Stimulated activated CD4-positive, alpha-beta T cell treated with anti-CD3 and anti-CD28 coated beads, Interleukin-15, amount 100 ng/mL, for 1 hour (primary cell): ENCODE measurements at places on chromosomes 1 and 21.

DNA sequence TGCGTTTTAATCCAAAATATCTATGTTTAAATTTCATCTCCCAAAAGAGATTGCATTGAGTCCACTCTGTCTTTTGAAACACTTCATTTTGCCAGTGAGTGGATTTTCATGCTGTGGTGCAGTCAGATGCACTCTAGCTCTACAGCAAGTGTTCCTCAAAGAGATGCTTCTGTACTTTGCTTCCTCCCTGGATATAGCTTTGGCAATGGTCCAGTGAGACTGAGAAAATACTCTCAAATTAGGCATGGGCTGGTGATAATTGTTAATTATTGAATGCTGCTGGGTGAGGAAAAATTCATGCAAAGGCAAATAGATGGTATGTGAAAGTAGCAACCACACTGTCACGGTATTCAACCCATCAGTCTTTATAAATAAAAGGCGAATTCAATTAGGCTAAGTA is 396.9 kb downstream of the ADGRL2 start:
- no peak for DNase-seq

DNA sequence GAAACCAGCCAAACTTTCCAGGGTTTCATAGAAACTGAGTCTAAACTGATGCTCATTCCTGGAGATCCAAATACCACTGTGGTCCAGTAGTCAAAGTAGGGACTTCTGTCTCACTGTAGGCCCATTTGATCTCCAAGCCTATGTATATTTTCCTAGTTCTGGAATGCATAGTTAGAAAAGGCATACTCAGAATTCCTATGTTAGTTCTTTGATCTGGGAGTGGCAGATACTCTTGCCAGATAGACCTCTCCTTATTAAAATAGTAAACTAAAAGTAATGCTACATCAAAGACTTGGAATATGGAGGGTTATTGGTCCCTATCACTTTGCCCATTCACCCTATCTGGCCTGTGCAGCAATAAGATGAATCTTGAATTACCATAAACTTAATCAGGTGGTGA is 10.4 kb upstream of the SGIP1 start:
- DNase-seq: no peak

- no peak for DNase-seq
Measured at GRCh38 chr1:205669341-205670149, 10.8 kb downstream of the SLC45A3 start.

GRCh38 chr1:205922314-205922713 is 20.9 kb downstream of the SLC26A9 start:
- no peak for DNase-seq

GRCh38 chr1:8351693-8352470 is 34.0 kb downstream of the SLC45A1 start:
- no peak for DNase-seq

GRCh38 chr1:143727263-143727662 is 244.5 kb downstream of the FAM72C start:
- no peak for DNase-seq

DNA sequence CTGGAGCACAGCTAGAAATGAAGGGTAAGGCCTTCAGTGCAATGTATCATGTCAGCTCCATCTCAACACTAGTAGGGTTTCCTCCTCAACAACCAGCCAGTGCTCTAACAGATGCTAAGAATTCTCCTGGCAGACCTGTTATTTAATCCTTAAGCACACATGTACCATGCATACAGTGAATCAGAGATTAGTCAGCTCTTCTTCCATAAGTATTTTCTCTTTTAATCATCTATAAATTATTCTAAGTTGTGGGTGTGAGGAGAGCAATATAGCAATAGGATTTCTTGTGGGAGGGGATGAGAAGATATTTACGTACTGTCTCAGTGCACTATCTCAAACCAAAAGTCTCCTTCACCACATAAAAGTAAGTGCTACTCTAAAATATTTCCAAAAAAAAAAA is 95.3 kb downstream of the COP1 start:
- DNase-seq: no peak

DNA sequence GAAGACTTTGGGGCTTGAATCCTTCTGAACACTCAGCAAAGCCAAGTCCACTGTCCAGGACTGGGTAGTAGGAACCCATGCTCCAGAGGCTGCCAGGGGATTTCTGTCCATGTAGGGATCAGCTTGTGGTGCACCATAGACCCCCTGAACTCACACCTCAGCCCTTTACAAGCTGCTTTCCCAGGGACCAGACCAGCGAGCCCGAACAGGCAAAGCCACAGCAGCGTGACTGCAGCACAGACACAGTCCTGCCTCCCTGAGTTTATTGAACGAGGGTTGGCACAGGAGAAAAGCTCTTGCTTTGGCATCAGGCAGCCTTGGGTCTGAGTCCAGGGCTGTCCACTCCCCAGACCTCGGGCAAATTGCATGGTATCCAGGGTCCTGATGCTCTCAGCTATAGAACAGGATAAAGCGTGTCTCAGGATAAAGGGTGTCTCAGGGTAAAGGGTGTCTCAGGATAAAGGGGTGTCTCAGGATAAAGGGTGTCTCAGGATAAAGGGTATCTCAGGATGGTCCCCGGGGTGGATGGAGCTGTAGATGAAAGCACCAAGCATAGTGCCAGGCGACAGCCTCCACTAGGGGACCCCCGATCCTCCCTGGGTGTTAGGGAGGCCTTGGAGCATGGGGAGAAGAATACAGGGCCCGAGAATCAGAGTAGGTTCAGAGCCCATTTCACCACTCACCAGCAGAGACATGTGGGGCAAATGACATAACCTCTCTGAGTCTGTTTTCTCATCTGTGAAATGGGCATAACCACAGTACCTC is 648.8 kb downstream of the NPHP4 start:
- no peak for DNase-seq

DNA sequence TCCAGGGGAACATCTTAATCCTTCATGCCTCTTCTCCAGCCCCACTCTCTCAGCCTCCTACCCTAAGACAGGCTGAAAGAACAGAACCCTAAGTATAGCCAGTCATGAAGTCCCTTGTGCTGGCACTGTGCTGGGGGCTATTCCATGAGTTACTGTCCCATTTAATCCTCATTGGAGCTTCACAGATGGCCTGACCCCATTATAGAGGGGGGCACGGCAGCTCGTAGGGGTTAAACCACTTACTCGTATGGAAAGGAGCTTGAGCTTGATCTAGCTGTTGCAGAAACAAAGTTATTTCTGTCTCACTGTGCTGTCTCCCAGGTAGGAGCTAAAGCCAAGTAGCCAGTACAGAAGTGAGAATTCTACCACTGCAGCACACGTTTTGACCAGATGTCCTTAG is 203.2 kb upstream of the COA6 start:
- no peak for DNase-seq

- DNase-seq: no peak
Measured at GRCh38 chr1:155649676-155650075, 38.9 kb downstream of the YY1AP1 start.

- no peak for DNase-seq
Measured at GRCh38 chr1:191984856-191985255, 173.4 kb upstream of the RGS18 start.

DNA sequence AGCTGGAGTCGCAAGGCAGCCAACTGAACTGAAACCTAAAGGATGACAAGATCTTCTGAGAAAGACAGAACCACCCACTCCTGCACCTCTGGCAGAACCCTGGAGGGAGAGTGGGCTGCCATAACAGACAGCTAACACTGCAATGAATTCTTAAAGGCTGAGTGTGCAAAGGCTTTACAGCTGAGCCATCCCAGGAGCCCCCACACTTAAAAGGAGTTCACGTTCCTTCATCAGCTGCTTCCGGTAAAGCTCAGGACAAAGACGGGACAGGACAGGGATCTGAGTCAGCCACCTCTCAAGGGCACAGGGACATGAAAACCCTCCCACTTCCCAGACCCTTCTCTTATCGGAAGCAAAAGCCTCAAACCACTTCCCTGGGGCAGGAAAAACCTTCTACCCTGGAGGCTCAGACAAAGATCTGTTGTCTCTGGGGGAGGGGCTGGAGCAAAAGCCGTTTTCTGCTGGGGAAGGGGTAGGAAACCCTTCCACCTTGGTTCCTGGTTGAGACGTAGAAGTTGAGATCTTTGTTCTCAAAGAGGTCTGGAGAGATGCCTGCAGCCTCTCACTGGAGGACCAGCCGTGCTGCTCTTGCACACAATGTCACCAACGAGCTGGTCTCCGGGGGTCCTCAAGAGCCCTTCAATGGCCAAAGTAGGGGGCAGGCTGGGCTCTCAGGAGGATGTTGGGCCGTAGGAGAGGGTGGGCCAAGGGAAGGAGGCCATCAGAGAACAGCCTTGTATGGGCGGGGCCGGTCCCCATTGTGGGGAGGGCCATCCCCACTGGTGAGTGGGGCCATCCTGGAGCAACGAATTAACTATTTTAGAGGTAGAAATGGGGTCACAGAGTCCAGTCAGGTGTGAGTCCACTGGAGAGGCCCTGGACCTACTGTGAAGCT is 452.4 kb downstream of the PTPRU start:
- DNase-seq: no peak

GRCh38 chr1:115099693-115100050 is 10.4 kb upstream of the TSPAN2 start:
- DNase-seq: no peak

DNA sequence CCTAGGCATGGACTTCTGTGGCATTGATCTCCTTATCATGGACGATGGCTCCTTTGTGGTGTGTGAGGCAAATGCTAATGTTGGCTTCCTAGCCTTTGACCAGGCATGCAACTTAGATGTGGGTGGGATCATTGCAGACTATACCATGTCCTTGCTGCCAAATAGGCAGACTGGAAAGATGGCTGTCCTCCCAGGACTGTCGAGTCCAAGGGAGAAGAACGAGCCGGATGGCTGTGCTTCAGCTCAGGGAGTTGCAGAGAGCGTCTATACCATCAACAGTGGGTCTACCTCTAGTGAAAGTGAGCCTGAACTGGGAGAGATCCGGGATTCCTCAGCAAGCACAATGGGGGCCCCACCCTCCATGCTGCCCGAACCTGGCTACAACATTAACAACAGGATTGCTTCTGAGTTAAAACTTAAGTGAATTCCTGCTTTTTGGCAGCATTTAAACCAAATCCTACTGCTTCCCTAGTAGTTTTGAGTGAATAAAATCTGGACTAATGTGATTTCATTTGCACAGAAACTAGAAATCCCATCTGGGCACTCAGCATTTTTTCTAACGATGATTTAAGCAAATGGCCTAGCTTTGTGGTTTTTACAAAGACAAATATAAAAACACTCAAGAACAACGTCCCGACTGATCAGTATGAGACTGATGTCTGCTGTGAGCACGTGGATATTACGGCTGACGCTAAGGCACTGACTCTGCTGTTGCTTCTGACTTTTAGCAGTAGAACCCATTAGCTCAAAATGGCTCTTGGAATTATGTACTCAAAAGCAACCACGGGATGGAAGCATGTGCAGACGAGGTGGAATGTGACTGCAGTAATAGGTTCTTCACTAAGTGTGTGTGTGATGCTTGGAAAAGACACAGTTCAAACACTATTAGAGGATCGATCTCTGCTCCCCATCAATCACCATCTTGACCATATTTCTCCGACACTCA is 34.2 kb downstream of the RIMKLA start:
- no peak for DNase-seq

DNA sequence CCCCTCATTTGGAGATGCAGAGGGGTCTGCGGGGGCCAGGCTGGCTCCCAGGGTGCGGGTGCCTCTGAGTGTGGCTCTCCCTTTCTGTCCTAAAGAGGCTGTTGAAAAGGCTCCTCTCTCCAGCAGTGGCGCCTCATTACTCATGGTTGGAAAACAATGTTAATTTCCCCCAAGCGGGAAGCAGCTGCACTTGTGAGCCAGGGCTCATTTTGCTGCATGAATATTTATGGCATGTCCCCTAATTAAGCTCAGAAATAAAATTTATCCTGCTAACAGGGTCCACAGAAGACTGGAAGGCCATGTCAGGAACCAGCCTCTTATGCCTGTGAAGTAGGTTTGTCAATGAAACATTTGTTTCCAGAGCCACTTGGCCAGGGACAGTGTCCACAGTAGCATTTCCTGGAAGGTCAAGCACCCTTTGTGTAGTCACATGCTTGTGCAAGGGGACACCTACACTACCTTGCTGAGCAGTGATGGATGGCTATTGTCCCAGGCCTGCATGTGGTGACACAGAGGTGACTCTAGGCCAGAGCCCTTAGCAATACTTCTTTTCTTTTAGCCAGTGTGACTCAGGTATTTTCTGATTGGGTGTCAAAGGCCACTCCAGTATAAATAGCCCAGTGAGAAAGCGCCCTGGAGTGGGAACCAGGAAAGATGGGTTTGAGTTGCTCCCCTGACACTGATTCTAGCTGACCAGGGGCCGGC is 259.0 kb downstream of the FOXD2 start:
- no peak for DNase-seq

DNA sequence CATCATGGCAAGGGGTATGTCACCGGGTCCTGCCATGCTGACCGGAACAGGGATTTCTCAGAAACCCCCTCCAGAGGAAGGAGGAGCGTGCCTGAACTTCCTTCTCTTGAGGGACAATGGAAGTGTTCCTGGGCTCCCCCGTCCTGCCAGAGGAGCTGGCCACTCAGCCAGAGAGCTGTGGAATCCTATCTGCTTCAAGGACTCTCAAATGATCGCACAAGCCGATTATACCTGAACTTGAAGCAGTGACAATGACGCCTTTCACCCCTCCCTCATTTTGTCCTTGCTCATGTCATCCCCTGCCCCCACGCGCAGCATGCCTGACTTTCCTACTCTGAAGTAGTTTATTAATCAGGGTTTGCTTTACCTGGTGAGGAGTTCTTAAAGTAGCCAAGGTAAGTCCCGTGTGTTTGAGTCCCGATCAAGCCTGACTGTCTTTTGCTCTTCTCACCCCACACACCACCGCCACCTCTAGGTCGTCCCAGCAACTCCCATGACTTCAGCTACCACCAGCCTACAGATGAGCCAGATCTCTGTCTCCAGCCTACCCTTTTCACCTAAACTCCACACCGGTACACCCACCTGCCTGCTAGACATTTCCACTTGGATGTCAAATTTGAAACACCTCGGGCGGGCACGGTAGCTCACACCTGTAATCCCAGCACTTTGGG is 25.0 kb upstream of the PRELP start:
- no peak for DNase-seq

GRCh38 chr1:215094381-215094780 is 11.8 kb downstream of the KCNK2 start:
- no peak for DNase-seq

GRCh38 chr1:194042736-194043135 is 856.3 kb upstream of the B3GALT2 start:
- DNase-seq: no peak

- DNase-seq: no peak
Measured at GRCh38 chr1:109791495-109792043, 27.8 kb upstream of the EPS8L3 start.

DNA sequence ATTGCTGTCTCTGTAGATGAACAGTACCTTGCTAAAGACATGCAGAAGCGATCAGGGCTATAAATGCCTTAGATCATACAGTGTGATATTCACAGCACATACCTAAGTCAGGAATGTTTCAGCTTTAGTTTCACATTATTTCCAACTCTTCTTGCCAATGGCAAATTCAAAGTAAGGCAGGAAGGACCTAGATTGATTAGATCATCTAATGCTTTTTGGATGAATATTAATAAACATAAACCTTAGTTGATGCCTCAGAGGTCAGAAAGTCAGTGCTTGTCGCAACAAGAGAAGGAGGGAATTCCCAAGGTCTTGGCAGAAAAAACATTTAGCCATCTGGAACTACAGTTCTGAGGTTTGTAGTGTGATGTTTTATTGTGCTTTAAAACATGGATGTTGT is 122.3 kb downstream of the TNFSF18 start:
- DNase-seq: no peak

GRCh38 chr1:22457345-22457744 is 5.7 kb downstream of the ZBTB40 start:
- DNase-seq: no peak
